ENCODE measurements at places on chromosomes 4 and X.

DNA sequence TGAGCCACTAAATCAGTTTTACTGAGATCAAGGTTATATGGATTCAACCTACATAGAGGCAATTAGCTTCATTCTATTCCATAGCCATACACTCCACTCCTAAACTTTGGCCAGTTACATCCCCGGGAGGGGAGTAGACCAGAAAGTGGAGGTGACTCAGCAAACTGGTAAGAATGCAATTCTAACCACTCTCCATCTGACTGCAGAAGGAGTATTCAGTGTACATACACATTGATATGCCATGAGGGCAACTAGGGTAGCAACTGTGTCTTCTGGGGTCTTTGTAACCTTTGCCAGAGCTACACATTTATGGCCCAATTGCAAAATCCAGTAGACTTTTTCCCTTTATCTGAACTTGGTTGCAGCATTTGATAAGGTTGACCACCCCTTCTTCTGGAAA lies 7.6 kb downstream of the SLC25A43 start:
- DNase-seq = no peak

DNA sequence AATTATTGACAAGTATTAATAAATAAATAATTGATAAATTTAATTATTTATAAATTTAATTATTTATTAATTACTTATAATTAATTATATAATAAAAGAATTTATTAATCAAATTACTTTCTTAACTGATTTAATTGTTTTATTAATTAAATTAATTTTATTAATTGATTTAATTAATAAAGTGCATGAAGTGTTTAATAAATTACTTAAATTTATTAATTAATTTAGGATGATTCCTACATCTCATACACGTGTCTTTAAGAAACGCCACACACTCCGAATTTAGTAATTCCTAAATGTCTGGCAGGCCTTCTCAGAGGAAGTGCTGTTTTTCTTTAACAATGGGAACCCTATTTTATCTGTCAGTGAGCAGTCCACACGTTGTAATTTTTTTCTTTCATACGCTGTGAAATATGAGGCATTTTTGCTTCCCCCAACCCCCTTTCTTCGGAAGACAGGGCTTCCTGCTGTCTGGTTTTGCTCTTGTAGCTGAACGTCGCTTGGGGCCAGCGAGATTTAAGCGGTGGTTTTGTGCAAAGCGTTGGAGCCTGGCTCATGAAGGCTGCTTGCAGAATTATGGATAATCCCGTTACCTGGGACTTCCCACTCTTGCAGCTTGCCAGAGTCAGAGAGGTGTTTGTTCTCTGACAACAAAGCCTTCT lies 46.8 kb downstream of the CRLF2 start:
- no peak for DNase-seq

DNA sequence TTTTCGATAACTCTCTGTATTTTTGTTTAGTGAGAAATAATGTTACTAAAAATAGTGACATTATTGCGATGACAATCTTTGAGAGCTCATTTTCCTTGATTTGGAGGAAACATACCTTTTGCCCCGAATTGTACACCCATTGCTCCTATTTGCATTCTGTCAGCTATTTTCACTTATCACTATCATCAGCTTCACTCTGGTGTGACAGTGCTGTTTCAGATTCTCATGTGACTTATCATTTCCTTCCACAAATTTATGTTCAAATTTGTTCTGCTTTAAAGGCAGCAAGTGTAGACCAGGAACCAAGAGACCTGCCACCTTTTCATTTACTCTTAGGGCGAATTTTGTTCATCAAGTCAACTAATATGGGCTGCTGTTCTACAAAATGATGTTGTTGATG lies 179.4 kb downstream of the RBM46 start:
- DNase-seq = no peak

DNA sequence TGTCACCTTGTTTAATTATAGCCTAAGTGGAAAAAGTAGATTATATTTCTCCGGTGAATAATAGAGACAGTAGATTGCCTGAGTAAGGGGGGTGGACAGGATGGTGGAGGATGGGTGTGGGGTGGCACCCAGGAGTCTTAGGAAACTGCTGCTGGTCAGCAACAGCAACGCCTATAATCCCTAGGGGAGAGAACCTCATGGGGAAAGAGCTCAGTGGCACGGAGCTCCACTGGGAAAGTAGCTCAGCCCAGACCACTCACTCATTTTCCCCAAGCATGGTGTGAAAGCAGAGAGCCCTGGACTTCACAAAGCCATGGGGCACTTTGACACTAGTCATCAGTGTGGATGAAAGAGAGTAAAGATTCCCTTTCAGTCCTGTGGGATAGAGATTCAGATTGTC lies 31.1 kb downstream of the METTL14 start:
- DNase-seq = no peak

- no peak for DNase-seq
These were observed 170.5 kb downstream of the CDS1 start for GRCh38 chr4:84753321-84753972.

GRCh38 chr4:78748381-78748780 lies 27.8 kb upstream of the BMP2K start:
- DNase-seq = no peak

GRCh38 chr4:61860376-61860775 lies 660.2 kb downstream of the ADGRL3 start:
- no peak for DNase-seq

- no peak for DNase-seq
These were observed 15.6 kb downstream of the CD38 start for GRCh38 chr4:15793506-15794363.

- no peak for DNase-seq
These were observed 174.9 kb upstream of the FRG1 start for GRCh38 chr4:189765736-189766135.

- no peak for DNase-seq
These were observed 54.4 kb upstream of the GPR174 start for GRCh38 chrX:79089896-79090584.

- no peak for DNase-seq
These were observed 1.6 kb upstream of the REELD1 start for GRCh38 chr4:146212781-146213180.

DNA sequence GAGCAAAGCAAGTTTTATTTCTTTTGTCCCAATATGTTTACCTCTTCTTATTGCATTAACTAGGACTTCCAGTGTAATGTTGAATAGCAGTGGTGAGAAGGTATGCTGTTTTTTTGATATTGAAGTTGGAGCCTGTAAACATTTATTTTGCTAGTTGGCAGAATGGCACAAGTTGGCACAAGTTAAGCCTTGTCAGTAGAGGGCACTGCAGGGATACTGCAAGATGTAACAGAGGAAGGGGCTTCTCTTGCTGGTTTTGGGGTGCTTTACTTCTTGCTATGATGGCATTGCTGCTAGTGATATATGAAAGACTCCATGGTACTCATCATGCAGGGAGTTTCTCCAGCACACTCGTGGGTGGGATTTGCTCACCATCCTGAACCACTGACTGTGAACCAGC lies 327.3 kb upstream of the ARX start:
- no peak for DNase-seq

DNA sequence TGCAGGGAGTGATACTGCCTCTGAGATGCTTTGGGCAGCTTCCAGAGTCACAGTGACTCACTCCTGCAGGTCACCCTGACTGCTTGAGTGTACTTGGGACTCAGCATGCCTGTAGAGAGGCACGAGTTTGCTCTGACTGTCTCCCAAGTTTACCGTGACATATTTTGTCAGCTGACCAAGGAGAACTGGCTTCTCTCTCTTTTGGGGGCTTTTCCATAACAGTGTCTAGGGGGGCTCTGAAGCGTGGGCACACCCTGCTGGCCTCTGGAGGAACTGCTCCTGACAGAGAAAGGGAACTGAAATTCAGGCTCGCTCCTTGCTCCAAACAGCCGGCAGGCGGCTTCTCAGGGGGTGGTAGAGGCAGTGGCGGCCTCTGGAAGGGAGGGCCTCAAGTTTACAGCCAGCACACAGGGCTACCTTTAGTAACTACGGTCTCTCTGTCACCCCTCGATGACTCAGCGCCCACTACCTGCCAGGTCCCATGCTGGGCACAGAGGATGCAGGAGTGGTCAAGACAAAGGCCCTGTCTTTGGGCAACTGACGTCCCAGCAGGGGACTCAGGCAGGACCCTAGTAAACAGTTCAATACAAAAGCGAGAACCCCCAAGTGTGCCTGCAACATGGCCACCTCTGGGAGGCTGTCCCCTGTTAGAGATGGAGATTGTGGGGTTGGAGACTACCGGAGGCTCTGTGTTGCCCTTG lies 17.8 kb downstream of the ZNF185 start:
- no peak for DNase-seq

- DNase-seq = peak; percentile 6
These were observed 841 bp downstream of the ACOT9 start for GRCh38 chrX:23742174-23742696.

DNA sequence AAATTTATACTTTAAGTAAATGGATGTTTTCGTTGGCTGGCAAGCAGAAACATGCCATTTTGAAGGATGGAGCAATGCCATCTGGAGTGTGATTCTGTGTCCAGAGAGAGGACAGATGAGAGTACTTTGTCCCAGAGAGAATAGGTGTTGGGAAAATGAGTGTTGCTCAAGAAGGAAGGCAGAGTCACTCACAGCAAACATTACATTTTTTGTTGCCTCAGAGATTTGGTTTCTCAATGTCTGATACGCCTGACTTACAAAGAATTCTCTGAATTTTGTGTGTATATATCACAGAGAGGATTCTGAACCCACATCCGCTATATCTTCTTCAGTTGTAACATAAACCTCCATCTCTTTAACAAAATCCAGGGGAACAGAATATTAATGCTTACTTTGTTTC lies 102.8 kb upstream of the PCDH18 start:
- no peak for DNase-seq

DNA sequence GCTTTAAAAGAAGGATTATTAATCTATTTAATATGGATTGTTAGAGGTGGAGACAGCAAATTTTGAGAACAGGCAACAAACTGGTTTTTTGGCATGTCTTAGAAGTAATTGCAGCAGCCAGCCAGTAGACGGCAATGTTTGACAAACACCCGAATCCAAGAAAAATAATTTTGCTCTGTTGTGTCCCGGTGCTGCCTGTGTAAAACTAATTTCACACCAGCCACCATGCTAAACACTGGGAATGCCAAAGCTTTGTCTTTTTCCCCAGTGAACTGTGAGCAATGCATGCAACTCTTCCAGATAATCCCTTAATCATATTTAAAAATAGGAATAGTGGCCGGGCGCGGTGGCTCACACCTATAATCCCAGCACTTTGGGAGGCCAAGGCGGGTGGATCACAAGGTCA lies 25.9 kb downstream of the SMIM31 start:
- peak; percentile 3 for DNase-seq

DNA sequence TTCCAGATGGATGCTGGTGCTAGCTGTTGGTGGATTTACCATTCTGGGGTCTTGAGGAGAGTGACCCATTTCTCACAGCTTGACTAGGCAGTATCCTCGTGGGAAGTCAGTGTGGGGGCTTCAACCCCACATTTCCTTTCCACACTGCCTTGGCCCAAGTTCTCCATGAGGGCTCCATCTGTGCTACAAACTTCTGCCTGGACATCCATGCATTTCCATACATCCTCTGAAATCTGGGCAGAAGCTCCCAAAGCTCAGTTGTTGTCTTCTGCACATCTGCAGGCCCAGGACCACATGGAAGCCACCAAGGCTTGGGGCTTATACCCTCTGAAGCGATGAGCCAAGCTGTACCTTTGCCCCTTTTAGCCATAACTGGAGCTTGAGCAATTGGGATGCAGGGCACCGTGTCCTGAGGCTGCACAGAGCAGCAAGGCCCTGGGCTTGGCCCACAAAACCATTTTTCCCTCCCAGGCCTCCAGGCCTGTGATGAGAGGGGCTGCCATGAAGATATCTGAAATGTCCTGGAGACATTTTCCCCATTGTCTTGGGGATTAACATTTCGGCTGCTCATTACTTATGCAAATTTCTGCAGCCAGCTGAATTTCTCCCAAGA lies 248.7 kb upstream of the ANKRD50 start:
- DNase-seq = no peak

DNA sequence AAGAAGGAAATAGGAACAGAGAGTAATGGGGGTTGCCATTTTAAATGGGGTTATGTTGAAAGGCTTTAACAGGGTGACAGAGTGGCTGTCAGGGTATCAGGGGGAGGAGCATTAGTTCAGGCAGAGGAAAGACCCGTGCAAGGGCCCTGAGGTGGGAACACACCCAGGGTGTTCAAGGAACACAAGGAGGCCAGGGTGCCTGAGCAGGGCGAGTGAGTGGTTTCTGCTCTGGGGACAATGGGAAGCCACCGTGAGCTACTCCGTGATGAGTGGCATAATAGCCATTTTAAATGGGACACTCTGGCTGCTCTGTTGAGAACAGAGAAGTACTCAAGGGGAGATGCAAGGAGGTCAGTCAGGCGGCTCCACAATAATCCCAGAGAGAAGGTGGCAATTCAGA lies 4.5 kb downstream of the EVC2 start:
- DNase-seq = no peak

DNA sequence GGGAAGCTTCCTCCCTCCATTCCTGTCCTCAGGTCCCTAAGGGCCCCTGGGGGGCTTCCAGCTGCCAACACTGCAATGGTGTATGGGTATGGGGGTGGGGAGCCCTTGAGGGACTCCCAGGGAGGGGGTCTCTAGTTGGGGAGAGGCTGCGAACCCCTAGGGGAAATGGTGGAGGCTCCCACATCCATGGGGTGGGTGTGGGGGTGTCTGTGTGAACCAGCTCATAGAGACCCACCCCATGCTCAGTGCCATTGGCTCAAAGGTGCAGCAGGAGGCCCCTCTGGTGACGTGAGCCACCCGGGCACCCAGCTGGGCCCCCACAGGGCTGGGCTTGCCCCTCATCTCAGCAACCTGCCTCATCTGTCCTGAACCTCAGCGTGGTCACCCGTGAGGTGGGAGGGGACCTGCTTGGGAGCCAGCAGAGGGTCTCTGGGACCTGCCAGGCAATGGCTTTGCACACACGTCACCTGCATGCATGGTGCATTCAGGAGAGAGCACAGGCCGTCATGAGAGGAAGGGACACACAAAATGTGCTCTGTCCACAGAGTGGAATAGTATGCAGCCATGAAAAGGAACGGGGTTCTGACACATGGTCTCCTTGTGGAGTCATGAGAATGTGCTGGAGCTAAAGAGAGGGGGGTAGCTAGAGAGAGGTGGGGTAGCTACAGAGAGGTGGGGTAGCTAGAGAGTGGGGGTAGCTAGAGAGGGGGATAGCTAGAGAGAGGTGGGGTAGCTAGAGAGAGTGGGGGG lies 22.7 kb upstream of the PLCXD1 start:
- DNase-seq = no peak

- no peak for DNase-seq
These were observed 691 bp upstream of the IGFBP7 start for GRCh38 chr4:57110640-57111511.

Data from CD4-positive, alpha-beta T cell treated with Interleukin-2 at 100 ng/mL for 4 hours (primary cell).